ENCODE measurements at places on chromosomes 4 and X.

DNA sequence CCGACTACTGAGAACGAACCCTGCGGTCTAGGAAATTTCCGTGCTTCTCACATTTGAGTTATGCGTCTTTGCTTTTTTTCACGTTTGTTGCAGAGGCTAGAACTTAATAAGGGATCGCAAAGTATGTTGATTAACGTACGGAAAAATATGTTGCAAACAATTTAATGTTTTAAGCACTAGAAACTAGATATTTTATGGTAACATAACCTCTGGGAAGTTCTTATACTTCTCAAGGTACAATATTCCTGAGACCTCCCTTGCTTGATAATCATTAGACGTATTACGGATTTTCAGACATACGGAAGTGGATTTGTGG is 639 bp upstream of the PRDM5 start:
- no peak for DNase-seq

- DNase-seq: no peak
Observed at GRCh38 chr4:152100379-152101201, 339.8 kb upstream of the GATB start.

- peak; percentile 45 for DNase-seq
Observed at GRCh38 chr4:87073199-87074120, 138.6 kb downstream of the AFF1 start.

DNA sequence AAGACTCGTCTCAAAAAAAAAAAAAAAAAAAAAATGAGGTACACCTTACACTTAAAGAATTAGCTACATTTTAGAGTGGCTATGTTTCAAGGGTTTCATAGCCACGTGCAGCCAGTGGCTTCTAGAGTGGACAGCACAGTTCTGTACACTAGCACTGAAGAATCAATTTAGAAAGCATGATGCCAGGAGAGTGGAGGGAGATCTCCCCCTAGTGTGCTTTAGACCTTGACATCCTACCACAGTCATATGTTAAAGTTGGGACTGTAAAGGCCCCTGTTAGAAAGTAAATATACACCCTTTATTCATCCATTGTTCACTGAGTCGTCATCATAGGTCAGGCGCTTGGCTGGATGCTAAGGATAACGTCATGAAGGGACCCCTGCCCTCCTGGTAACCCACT is 179.4 kb downstream of the QDPR start:
- no peak for DNase-seq

DNA sequence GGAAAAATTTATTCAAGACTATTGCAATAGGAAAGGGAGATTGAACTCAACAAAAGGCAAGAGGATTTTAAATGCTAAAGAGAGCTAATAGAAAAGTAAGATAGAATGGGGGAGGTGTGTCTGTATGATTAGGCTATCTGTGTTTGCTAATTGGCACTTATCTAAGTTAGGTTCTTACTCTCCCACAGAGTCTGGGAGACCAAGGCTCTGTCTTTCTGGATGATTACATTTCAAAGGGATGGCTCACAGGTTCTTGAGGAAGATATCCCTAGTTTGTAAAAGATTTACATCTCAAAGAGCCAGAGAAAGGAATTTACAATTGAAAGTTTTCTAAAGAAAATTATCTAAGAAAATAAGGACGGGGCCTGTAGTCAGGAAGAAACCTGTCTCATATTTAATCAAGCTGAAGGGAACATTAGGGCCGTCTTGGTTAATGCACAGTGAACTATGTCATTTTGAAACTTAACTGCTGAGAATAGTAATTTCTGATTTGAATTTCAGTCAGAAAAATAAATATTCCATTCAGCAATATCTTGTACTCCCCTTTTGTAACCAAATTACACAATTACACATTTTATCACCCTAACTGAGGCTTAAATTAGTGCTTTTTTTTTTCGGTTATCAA is 75.8 kb downstream of the MAGEB10 start:
- DNase-seq: no peak

DNA sequence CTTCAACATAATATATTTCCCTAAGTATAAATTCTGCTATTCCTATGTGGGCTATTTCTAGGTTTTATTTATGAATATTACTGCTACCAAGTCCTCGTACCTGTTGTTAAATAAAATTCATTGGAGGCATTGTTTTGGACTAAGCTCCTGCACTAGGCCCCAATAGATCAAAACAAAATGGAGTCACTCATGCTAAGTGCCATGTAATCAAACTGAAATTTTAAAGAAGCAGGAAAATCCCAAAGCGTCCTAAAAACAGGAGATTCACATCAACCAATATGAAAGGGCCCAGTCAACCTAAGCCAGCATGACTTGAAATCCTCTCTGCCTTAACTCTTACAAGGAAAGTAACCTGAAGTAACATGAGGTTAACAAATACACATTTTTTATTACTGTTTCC is 743.2 kb downstream of the TRAM1L1 start:
- no peak for DNase-seq

GRCh38 chrX:55648434-55648833 is 25.2 kb downstream of the FOXR2 start:
- no peak for DNase-seq

- no peak for DNase-seq
Observed at GRCh38 chr4:148077581-148077980, 345.7 kb downstream of the ARHGAP10 start.

GRCh38 chrX:1472975-1473374 is 20.3 kb upstream of the ASMTL start:
- no peak for DNase-seq

DNA sequence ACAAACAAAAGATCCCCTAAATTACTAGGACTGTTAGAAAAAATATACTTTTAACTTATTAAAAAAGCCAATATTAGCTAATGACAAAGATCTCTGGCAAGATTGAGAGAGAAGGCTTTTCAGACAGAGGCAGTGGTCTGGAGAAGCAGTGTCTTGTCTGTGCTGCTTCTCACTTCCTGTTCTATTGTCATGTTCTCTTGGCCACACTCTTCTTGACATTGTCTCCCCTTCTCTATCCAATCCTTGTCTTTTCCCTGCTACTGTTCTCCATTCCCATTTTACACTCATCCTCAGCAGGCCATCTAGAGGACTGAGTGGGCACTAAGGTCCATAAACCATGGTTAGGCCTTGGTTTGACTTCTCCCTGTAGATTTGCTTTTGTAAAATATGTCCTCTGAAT is 14.0 kb upstream of the TAPT1 start:
- DNase-seq: no peak

DNA sequence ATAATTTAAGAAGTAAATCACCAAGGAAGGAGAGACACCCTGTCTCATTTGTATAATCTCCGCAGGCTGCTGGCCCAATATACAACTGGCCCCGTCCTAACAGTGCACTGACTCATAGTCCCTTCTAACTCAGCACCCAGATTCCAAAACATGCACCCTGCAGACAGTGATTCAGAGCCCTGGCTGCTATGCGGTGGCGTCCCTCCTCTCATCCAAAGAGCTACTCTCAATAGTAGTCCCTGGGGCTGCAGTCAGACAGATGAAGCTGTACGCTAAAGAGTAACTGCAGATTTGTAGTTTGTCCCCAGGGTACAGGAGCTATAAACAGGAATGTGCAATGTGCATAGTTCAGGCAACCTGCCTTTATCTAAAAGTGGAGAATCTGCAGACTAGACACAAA is 23.0 kb downstream of the GABRA3 start:
- DNase-seq: peak; percentile 83

GRCh38 chr4:94530073-94530472 is 78.3 kb downstream of the PDLIM5 start:
- no peak for DNase-seq

GRCh38 chr4:55927803-55928437 is 20.8 kb upstream of the CEP135 start:
- no peak for DNase-seq

GRCh38 chrX:19554786-19555185 is 39.5 kb upstream of the MAP3K15 start:
- DNase-seq: peak; percentile 88

- DNase-seq: no peak
Observed at GRCh38 chrX:11267425-11267824, 25.8 kb upstream of the AMELX start.

GRCh38 chrX:9164086-9164485 is 130.2 kb upstream of the FAM9B start:
- DNase-seq: peak; percentile 62

- DNase-seq: no peak
Observed at GRCh38 chrX:34528081-34528480, 129.0 kb downstream of the TMEM47 start.

DNA sequence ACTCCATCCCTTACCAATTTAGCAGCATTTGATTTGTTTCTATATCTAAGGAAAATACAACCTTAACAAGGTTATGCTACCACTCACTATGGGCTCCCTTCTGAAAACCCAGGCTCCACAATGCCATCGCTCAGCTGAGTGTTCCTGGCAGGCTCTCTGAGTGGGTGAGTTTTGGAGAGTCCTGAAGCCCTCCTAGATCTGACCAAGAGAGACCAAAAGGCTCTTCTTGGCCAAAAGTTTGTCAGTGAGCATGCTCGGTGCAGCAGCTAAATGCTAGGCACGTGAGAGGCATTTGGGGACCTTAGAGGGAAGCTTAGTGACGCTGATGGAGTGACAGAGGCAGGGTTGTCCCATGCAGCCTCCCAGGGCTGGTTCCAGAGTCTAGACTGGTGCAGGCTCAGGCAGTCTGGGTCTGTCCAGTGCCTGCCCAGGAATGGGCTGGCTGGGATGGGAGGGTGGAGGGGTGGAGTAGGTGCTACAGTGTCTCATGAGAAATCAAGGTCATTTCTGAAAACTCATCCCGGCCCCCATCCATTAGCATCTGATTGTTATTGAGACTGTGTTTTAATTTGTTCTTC is 346.8 kb downstream of the NR3C2 start:
- DNase-seq: no peak

DNA sequence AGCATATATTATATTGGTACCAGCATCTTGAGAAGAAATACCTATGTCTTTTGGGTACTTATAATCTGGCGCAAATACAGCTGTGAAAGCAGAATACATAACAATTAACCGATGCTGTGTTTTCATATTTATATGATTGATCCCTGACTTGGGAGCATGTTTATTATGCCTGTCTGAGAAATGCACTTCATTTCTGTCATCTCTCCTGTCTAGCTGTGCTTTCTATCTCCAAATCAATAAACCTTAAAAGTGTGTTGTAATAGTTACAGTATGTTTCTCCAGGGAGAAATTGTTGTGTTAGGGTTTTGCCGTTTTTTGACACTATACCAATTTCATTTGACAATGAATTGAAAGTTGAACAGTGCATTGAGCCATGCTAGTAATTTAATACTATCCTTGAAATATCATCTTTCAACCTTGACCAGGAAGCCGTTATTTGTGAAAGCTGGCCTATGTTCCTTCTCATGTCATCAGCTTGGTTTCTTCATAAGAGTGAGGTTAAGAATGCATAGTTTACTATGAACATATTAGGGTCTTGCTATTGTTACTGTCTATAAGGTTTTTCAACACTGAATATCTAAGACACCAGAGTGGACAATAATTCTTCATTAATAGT is 206.2 kb upstream of the PCDH18 start:
- no peak for DNase-seq

- no peak for DNase-seq
Observed at GRCh38 chr4:165367040-165367439, 11.8 kb upstream of the CPE start.

GRCh38 chrX:125405339-125405738 is 85.7 kb downstream of the TEX13C start:
- no peak for DNase-seq

DNA sequence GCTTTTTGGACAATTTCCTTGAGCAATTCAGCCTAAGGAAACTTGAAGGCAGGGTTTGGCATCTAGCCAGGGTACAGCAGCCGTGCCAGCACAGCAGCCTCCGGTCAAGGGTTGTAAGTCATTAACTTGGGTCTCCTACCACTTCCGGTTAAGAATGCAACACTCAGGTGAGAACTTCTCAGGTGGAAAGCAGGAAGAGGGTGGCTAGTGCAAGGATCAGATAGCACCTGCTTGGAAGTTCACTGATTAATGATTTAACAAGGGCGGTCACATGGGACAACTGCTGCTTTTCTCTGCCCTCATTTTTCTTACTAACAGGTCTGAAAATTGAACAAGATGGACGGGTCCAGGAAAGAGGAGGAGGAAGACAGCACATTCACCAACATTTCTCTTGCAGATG is 30.1 kb upstream of the SCOC start:
- DNase-seq: no peak

- DNase-seq: no peak
Observed at GRCh38 chrX:24285082-24285481, 28.8 kb downstream of the SUPT20HL2 start.

- no peak for DNase-seq
Observed at GRCh38 chr4:127049526-127049925, 583.2 kb upstream of the INTU start.

DNA sequence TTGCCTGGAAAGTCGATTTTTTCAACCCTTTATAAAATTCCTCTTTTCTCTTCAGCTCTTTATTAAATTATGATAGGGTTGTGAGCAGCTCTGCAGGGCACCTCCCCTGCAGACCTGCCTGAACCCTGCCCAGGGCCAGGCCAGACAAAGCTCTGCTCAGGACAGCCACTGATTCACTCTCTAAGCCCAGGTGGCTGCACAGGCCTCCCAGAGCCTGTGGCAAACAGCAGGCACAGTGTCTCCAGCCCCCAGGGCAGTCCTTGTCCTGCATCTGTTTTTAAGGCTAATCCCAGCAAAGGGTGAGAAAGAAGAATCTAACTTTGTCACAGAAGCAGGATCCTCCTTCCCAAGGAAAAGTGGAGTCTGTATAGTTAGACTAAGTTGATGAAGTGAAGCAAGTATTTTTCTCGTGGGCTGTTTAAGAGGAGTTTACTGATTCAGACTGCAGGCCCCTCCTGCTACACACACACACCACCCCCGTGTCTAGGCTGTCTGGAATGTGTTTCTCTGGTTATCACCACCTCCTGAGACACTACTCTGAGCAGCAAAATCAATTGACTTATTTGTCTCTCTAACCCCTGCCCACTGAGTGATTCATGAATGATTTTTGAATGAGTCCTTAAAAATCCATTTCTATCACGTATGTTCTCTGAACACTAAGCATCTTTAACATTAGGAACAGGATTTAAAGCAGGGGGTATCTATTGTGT is 101.7 kb downstream of the CHIC2 start:
- peak; percentile 42 for DNase-seq

DNA sequence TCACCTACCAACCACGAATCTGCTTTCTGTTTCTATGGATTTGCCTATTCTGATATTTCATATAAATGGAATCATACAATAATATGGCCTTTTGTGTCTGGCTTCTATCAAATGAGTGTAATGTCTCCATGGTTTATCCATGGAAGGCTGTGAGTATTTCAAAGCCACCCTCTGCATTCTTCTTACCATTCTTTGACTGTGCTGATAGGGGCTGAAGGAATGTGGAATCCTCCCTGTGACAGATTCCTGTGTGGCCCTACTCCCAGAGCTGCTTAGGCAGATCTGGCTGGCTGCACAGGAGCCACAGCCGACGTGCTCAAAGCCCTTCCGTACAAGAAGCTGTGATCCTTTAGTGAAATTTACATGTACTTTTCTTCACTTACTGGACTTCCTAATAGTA is 163.2 kb downstream of the HS6ST2 start:
- DNase-seq: no peak

- DNase-seq: no peak
Observed at GRCh38 chr4:169351872-169352271, 81.1 kb upstream of the SH3RF1 start.

DNA sequence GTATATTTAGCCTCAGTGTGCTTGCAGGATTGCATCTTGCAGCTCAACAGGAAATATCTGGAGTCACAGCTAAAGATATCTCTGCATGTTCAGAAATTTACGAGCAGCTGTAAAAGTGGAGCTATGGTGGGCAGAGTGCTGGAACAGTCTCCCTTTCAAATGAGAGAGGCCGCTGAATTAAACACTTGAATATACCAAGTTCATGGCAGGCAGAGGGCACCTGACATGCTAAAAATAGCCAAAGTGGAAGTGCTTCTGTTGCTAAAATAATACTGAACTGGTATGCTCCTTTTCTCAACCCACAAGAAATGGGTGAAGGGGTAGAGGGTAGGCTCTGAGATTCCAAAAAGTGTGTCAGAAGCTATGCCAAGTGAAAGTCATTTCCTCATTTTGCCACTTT is 98.1 kb downstream of the MGST2 start:
- DNase-seq: no peak

Data from RPMI7951 (cell line).